ENCODE measurements at places on chromosomes 5 and 9.

DNA sequence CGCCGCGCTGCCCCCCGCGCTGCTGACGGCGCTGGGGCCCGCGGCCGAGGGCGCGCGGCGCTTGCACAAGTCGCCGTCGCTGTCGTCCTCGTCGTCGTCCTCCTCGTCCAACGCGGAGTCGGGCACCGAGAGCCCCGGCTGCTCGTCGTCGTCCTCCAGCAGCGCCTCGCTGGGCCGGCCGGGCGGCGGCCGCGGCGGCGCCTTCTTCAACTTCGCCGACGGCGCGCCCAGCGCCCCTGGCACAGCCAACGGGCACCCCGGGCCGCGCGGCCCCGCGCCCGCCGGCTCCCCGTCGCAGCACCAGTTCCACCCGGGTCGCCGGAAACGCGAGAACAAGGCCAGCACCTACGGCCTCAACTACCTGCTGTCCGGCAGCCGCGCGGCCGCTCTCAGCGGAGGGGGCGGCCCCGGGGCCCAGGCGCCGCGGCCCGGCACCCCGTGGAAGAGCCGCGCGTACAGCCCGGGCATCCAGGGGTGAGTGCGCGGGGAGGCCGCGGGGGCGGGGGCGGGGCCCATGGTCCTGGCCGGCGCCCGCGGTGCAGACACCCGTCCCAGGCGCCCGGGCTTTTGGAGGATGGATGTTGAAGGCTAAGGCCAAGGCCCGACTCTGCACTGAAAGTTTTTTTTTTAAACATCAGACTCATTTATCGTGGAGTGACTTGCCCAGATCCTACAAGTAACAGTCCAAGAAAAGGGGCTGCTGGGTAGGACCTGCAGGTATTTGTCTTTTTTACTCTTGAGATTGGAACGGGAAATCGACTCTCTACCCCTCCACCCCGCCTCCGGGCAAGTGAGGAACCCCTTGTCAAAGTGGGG lies 1.2 kb downstream of the TENT4A start:
- no peak for DNase-seq

- no peak for DNase-seq
Measured at GRCh38 chr5:128101676-128102075, 18.1 kb downstream of the SLC12A2 start.

- DNase-seq, result peak; percentile 59
Measured at GRCh38 chr9:127942216-127943010, 4.8 kb upstream of the DPM2 start.

GRCh38 chr9:93579711-93580516 lies 3.5 kb downstream of the PHF2 start:
- DNase-seq, result no peak

DNA sequence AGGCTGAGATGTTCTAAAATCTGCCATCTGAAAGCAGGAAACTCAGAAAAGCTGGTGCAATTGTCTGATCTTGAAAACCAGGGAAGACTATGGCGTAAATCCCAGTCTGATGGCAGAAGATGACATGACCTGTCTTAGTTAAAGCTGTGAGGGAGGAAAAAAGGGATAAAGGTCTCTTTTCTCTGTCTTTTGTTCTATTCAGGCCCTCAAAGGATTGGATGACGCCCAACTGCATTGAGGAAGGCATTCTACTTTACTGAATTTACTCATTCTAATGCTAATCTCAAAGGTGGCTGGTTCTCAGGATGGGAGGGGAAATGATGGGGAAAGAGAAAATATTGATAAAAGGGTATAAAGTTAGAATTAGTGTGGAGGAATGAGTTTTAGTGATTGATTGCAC lies 312.8 kb upstream of the CTNND2 start:
- no peak for DNase-seq

DNA sequence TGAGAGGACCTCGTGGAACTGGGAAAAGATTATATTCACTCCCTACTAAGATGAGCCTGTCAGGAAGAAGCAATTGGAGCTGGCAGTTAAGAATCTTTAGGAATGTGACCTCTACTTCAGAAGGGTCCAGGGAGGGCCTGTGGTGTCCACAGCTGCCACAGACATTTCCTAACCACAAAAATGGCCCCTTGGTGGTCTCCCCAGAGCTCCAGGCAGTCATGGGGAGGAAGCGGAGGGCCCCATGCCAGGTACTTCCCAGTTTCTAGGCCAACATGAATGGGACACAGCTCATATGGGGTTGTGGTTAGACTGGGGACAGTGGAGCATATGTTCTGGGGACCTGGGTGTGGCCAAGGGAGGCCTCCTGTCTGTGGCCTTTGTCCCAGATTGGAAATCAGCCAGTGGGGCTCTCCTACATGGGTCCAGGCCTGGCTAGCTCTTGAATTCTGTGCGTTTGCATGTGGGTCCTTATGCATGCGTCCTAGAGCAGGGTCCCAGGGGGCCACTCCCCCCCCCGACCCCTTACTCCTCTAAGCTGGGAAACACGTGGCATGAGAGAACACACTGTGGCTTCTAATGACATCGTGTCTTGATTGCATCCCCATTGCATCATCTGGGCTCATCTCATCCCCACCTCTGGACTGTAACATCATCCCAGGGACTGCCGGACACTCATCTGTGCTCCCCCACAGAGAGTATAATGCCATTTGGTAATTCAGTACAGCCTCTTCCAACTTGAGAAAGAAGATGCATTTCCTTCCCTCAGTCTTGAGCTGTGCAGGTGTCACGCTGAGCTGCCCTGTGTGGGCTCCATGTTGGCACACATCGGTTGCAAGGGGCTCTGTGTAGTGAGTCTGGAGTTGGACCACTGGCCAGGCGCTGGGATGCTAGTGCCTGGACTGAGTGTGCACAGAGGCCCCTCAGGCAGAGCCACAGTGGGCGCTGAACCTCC lies 31.3 kb downstream of the IRF1 start:
- DNase-seq, result no peak

GRCh38 chr5:68749631-68750030 lies 344.2 kb upstream of the SLC30A5 start:
- no peak for DNase-seq

- DNase-seq, result no peak
Measured at GRCh38 chr9:20476912-20477521, 145.3 kb downstream of the MLLT3 start.

DNA sequence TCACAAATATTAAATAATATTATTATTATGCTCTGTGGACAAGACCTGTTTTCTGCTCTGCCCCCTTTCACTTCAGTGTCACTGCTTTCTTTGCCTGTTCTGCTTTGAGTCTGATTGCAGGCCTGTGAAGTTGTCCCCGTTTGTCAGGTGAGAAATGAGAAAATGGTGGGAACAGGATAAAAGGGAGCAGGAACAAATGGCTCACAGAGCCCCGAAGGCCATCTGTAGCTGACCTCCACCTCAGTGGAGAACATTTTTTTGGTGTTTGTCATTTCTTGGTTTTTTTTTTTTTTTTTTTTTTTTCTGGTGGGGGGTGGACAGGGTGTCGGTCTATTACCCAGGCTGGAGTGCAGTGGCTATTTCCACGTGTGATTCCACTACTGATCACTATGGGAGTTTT lies 13.2 kb upstream of the S100Z start:
- DNase-seq, result no peak

DNA sequence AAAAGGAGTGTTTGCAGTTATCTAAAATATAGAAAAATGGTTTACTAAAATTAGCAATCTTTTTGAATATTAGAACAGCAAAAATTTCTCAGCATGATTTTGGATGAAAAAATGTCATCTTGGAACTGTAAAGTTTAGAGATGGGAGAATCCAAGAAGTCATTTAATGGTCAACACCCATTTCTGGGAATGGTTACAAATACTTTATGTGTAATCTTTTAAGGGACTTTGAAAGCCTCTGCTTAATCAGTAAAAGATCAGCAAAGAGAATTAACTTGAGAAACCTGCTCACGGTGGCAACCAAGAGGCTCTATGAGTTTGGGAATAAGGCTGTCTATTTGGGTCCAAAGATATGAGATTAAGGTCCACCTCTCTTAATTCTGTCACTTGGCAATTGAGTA lies 13.0 kb downstream of the C1QTNF3 start:
- DNase-seq, result no peak

GRCh38 chr9:105978826-105979225 lies 284.5 kb downstream of the TMEM38B start:
- no peak for DNase-seq

DNA sequence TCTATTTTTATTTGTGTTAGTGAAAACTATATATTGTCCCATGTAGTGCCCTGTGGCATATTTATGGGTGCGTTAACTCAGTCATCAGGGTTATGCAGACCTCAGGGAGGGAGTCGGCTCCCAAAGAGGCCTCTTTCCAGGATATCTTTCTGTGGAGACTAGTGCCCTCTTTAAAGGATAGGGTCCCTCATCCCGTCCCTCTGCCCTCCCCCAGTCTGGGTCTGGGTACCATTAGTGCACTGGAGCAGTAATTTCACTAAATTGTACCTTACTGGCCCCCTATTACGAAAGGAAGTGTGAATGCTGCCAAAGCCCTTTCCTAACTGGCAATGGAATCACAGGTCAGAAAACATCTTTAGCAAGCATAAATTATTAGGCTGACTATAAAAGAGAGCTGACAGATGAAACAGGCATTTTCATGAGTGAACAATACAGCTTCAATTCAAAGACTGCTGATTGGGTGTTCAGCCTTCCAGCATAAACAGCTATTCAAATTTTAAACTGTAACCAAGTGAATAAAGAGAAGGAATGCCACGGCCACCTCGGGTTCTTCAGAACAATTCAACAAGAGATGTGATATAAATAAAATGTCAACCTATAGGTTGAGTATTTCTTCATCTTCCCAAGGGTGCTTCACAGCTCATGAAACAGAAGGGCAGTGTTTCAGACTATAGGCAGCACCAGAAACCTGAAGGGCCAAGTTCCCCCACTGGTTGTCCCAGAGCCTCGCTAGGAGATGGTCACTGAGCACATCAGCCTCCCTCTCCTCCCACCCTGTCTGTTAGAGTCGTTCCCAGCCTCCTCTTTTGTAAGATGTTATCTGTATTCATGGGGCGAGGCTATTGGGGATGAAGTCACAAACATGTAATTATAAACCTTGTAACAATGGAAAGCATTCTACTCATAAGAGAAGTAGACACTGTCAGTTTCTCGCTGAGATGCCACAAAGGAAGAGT lies 318.7 kb downstream of the TMEM161B start:
- no peak for DNase-seq

DNA sequence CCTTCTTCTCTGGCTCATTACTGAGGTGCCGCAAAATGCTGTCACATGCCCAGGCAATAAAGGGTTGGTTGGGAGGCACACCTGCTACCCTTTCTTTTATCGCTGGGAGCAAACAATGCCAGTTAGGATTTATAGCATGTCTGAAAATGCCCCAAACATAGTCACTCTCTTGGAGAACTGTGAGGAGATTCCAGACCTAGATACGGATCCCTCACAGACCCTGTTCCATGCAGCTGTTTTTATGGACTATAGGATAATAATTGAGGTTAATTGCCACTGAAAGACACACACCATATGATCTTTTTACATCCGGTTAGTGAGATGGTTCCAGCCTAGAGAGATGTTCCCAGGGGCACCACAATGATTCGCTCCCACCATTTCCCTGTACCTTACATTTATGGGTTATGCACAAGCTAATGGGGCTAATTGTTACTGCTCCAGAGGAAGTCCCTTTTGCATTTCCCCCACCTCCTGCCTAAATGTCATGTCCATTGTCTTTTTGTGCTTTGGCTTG lies 318.1 kb downstream of the PIK3R1 start:
- no peak for DNase-seq

DNA sequence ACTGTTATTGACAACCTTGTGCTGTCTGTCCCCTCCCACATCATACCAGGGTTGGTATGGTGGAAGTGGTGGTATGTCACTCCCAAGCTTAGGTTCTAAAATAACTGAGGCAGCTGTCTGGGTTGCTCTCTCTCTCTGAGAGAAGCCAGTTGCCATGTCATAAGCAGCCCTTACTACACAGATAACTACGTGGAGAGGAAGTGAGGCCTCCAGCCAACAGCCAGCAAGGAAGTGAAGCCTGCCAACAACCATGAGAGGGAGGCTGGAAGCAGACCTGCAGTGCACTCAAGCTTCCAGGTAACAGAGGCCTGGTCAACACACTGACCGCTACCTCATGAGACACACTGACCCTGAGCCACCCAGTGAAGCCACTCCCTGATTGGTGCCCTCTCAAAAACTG lies 18.6 kb downstream of the CTNNAL1 start:
- DNase-seq, result no peak

- no peak for DNase-seq
Measured at GRCh38 chr9:5578018-5578697, 50.7 kb upstream of the RIC1 start.

DNA sequence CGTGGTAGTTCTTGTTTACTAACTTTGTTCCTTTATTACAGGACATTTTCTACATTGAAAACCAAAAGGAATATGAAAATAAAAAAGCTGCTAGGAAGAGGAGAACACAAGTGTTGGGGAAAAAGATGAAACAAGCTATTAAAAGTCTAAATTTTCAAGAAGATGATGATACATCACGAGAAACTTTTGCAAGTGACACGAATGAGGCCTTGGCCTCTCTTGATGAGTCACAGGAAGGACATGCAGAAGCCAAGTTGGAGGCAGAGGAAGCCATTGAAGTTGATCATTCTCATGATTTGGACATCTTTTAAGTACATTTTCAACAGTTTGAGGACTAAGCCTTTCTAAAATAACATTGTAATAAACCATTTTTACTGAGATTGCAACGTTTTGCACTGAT lies 23.8 kb downstream of the PHAX start:
- DNase-seq, result peak; percentile 19

Data from stimulated activated CD4-positive, alpha-beta T cell treated with anti-CD3 and anti-CD28 coated beads, Interleukin-1b, Interleukin-23, amount 100 ng/mL, for 48 hours (primary cell).